ENCODE measurements at places on chromosomes 3 and 15. TPM values are rescaled to one million over a fixed set of nuclear protein-coding genes. Genes with fewer than 3 reads are reported as not detected.
A peak's percentile ranks its signal among the peaks of the same experiment; 100 is the strongest.

The OCA2 gene
- total RNA-seq: 19.7 TPM

DNA sequence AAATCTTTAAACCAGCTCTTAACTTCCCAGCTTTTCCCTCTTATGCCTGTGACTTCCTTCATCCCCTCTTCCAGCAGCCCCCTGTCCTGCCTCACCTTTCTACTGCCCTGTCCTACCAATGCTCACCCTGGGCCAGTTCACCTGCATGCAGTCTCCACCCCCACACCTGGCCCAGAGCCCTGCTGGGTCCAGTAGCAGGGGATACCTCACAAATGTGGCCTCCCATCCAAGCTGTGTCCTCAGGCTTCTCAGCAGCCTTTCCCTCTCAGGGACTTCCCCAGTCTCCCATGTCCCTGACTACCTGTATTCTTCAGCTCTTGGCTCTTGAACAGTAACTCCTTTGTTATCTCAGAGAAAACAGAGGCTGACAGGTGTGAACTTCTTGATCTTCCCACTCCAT is 503.2 kb downstream of the MFSD1 start:
- H3K27ac ChIP-seq: no peak overlapping the region
- no peaks in the 10 kb centered on the region for H3K4me1 ChIP-seq
- no peak overlapping the region for H3K4me3 ChIP-seq
- H3K27me3 ChIP-seq: no peaks in the 10 kb centered on the region

DNA sequence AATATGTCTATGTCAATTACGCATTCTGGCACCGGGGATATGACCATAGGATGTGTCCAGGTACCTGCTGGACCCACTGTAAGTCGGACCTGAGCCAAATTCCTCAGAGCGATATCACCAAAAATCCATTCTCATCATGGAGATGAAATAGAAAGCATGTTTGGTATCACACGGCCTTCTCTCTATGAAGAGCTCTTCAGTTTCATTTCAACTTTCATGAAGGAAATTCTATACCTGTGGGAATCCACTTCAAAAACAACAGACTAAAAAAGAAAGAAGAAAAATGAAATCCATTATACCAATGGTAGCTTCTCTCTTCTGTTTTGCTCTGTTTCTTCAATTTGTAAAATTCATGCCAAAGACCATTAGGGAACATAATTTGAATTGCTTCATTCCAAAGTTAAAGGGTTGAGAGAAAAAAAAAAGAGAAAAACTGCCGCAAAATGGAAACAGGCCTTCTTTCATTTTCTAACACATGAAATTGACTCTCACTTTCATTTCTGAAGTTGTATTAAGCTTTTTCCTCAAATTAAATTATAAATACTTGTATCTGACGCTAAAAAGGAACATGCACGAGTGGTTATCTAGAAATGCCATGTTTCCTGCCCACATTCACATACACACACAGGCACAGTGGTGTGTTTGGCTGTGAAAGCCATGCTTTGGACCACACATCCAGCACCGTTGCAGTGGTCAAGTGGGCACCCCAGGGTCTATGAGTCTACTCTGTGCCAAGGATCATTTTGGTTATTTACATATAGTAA is 46.9 kb upstream of the DIPK2A start:
- H3K27me3 ChIP-seq: no peaks in the 10 kb centered on the region
- H3K36me3 ChIP-seq: no peaks in the 10 kb centered on the region
- H3K4me3 ChIP-seq: no peak overlapping the region
- H3K4me1 ChIP-seq: no peaks in the 10 kb centered on the region
- DNase-seq: no peak

DNA sequence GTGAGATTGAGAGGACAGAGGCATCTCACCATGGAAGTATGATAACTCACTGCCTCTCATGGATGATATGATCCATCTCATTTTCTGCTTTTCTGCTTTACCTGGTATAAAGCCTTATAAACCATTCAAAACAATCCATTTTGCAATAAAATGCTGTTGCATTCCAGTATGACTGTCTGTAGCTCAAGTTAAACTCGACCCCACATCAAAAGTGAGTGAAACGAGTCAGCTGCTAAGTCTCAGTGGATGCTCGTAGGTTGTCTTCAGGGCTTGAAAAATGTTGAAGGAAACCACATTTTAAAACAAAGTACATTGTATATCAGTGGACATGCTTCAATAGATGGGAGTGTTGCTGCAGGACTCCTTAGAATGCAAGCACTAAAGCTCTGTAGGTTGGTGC is 839.0 kb downstream of the TUSC7 start:
- no peak overlapping the region for H3K4me3 ChIP-seq
- H3K4me1 ChIP-seq: no peaks in the 10 kb centered on the region
- H3K27ac ChIP-seq: no peak overlapping the region

GRCh38 chr3:157494581-157495281 is 8.5 kb downstream of the VEPH1 start:
- no peak overlapping the region for H3K4me3 ChIP-seq
- peaks cover 6% of the 10 kb centered on the region for H3K27me3 ChIP-seq
- H3K4me1 ChIP-seq: peaks cover 6% of the 10 kb centered on the region
- peak overlapping the region; percentile 4 for H3K27ac ChIP-seq
- H3K36me3 ChIP-seq: no peaks in the 10 kb centered on the region

- H3K27ac ChIP-seq: no peak overlapping the region
- H3K36me3 ChIP-seq: no peaks in the 10 kb centered on the region
- H3K4me1 ChIP-seq: no peaks in the 10 kb centered on the region
These were observed 474.8 kb upstream of the CNTN4 start for GRCh38 chr3:1623896-1624295.

The GDPGP1 gene
- total RNA-seq: 1.4 TPM
